KBM-7 (cell line): ENCODE measurements at places on chromosomes 6 and 20.

DNA sequence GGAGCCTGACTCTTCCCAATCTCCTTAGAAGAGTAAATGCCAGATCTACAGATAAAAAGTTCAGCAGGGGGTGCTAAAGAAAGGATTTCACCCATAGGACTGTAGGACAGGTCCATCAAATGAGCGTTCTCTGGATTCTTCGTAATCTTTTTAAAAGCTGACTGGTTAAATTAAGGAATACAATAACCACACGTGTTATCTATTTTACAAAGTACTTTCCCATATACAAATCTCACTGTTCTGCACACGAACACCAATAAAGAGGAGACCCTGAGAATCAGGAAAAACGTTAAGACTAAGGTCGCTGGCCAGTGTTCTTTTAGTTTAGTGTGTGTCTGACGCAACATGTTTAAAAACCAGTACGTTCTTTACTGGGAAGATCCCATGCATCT is 542 bp downstream of the TUBE1 start:
- peak; percentile 60 for DNase-seq

GRCh38 chr20:39861381-39861780 is 827.7 kb downstream of the MAFB start:
- no peak for DNase-seq

DNA sequence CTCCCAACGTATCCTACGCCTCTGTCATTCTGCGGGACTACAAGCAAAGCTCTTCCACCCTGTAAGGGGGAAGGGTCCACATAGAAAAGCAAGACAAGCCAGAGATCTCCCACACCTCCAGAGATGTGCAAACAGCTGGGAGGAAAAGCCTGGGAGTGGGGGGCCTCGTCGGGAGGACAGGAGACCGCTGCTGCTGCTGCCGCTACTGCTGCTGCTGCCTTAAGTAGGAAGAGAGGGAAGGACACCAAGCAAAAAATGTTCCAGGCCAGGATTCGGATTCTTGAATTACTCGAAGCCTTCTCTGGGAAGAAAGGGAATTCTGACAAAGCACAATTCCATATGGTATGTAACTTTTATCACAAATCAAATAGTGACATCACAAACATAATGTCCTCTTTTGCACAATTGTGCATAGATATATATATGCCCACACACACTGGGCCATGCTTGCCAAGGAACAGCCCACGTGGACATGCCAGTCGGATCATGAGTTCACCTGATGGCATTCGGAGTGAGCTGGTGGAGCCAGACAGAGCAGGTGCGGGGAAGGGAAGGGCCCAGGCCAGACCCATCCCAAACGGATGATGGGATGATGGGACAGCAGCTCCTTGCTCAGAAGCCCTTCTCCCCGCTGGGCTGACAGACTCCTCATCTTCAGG is 108.8 kb upstream of the RAB32 start:
- no peak for DNase-seq

GRCh38 chr6:31122791-31123706 is 2.8 kb upstream of the CDSN start:
- DNase-seq: no peak

DNA sequence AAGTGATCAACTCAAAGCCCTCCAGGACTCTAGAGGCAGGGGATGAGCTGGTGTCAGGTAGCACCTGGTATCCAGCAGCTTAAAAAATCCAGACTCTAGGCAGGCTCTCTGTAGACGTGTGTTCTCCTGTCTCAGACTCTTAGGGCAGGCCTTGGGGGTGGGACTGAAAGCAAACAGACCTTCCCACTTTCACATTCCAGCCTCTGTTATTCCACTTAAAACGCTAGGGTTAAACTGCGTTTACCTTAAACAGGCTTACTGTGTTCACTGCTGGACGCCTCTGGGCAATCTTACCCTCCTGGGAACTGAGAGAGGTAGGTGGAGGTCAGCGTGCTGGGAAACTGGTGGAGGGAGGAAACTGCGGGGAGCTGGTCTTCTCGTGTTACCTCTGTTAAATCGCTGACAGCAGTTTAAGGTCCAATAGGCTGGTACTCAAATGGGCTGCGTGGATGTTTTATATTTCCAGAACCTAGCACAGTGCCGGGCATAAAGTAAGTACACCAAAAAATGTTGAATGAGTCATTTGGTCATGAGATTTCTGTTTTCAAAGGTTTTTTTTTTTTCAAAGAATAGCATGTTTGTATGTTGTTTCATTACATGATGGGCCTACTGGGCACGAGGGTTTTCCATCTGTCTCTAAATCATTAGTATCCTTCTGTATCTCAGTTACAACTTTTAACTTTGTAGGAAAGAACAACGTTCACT is at the start of gene GCNT2:
Gene GCNT2, plus strand, starts transcription at position 248 of the 705 bp plus-strand sequence. CDS start 7,561 bp downstream, outside the sequence.
- DNase-seq: peak; percentile 56

GRCh38 chr20:51388756-51389542 is 153.6 kb downstream of the NFATC2 start:
- no peak for DNase-seq

DNA sequence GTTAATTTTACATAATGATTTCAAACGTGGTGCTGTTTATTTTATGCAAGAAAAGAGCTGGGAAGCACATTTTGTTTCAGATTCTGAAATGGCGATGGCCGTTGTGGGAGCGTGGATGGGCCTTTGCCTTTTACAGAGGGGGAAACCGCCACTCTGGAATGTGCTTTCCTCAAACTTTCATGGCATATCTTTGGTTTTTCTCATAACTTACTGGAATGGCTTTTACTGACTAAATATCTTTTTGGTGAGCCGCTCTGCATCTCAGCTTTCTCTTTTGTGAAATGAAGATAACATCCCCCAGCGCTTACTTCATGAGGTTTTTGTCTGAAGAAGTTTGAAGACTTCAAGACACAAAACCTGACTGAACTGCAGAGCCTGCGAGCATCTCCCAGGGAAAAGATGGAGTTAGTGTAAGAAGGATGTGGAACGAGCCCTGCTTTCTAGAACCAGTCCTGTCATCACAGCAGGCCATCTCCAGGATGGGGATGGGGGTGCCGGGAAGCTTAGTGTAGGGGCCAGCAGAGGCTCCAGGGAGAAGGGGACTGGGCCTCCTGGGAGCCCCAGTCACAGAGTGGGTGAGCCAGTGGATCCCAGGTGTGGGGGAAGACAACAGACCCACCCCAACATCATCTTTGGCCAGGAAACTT is 61.8 kb upstream of the TIAM2 start:
- DNase-seq: no peak

GRCh38 chr6:34487536-34487935 is 21.7 kb downstream of the PACSIN1 start:
- no peak for DNase-seq

- DNase-seq: no peak
Measured at GRCh38 chr20:3934624-3935023, 45.4 kb downstream of the PANK2 start.

DNA sequence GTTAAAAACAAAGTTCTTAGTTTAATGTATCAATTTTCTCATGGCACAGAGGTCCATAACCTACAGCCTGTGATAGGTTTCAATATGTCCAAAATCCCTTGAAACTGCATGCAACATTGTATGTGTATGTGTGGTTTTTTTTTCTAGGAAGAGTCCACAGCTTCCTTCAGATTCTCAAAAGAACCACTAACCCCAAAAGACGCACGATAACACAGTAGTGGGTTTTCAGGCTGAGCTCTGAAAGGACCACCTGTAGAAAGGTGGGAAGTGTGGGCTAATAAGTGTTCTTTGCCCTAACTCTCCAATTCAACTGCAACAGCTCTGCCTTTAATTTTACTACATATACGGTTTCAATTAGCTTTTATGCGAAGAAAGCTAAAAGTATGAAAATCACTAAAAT is 11.5 kb upstream of the KATNA1 start:
- DNase-seq: no peak
